ENCODE measurements at places on chromosomes 3 and 15.

DNA sequence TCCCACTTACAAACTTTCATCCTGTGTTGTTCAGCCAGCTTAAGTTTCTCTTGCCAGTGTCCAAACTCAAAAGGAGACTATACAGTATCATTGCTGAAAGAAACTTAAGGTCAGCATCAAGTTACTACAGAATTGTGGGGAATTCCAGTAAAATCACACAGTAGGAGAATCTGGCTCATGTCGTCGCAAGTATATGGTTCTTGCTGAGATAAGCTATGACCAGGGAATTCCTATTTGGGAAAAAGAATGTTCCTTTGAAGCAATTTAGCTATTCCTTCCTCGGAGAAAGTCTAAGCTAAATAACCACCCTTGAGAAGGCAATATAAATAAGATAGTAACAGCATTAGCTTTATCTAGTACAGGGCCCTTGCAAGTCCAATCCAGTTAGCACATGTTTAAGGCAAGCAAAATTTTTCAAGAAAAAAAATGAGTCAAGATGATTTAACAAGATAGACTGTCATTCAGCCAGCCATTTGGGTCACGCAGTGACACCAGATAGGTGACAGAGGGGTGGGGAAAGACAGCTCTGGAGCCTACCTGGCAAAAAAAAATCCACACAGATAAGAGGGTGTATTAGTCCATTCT is 78.2 kb upstream of the THBS1 start:
- DNase-seq, result no peak

DNA sequence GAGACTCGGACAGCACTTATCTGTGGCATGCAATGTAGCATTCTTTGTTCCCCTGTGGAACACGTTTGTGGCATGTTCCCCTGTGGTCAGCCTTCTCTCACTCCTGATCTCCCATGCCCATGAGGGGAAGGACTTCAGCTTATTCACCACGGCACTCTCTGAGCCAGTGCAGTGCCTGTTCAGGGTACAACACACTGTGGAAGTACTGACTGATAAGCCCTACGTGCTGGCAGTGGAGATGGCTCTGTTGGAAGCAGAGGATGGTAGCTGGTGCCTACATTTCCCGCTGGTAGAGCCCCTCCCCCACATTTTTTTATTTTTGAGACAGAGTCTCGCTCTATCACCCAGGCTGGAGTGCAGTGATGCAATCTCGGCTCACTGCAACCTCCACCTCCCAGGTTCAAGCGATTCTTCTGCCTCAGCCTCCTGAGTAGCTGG is 43.5 kb upstream of the ETV5 start:
- DNase-seq, result no peak

DNA sequence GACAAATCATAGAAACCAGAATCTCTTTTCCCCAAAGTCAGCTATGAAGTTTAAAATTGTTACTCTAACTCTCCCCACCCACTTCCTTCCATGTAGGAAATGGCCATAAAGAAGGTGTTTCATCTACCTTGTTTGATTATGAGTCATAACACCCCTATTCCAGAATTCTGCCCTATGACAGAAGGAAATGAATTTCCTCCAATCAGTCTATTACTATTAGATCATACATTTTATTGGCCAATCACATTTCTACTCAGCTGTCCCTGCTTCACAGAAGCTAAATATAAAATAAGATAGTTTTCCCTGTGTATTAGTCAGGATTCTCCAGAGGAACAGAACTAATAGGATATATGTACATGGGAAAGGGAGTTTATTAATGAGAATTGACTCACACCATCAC is 102.1 kb downstream of the TGFBR2 start:
- DNase-seq, result no peak

- no peak for DNase-seq
Measured at GRCh38 chr15:93319121-93319814, 230.3 kb upstream of the RGMA start.

GRCh38 chr15:33737687-33738601 is 230.4 kb upstream of the CHRM5 start:
- DNase-seq, result peak; percentile 57

DNA sequence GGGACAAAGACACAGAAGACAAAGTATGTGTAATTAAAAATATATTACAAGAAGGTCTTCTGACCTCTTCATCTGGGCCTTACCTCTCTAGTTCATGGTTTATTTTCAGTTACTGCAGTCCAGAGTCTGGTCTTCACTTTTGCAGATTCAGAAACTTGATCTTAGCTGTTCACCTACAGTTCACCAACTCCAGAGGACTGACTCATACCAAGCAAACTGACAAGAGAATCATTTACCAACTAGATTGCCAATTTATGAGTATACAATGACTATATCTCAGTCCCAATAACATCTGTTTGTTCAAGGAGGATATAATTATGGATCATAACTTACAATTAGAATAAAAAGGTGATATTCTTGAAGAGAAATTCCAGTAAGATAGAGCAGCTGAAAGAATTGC is 9.0 kb downstream of the P2RY1 start:
- DNase-seq, result no peak

DNA sequence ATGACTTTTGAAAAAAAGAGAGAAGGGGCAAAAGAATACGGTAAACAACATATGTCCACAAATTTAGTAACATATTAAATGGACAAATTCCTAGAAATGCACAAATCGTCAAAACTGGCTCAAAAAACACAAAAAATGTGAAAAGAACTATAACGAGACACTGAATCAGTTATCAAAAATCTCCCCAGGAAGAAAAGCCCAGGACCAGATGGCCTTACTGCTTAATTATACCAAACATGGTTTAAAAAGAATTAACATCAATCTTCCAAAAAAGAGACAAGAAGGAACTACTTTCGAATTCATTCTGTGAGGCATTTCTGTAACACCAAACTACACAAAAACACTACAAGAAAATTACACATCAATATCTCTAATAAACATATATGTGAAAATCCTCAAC is 117.4 kb downstream of the STAG1 start:
- no peak for DNase-seq

GRCh38 chr3:194930377-194931204 is 244.9 kb downstream of the FAM43A start:
- DNase-seq, result no peak

DNA sequence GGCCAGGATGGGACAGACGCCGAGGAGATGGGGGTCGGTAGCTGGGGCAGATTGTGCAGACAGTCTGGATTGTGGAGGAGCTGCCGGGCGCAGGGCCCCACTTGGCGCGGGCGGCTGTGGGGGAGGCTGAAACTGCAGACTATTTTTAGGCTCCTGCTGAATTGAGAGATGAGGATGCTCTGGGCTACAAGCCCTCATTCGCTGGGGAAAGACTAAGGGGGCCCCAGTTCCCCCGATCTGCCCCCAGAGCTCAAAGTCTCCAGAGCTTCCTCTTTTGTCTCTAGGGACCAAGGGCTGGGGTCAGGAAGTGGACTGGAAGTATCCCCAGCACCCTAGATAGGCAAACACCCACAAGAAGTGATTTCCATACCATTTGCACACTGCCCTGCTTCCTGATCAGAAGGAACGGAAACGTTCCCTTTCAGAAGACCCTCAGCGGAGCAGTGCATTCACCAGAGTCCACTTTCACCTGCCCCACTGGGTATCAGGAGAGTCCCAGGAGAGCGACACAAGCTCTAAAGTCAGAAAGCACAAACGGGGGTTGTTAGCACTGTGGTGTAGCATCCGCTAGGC is 29.7 kb downstream of the SEMA7A start:
- DNase-seq, result no peak

- no peak for DNase-seq
Measured at GRCh38 chr15:31222773-31223341, 103.8 kb upstream of the KLF13 start.

DNA sequence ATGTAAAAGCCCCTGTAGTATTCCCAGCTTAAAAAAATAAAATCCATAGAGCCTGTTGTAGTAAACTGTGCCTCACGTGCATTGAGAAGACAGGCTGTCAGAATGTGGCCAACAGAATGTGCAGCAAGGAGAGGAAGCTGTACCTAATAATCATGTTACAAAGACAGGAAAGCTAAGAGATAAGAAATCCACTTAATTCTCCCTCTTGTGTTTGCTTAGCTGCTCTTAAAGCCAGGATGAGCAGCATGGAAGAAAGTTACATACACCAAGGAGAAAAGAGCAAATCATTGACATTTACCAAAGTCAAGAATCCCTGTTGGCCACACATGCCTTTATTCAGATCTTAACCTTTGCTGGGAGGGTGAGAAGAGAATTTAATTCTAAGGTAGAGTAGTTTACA is 85.9 kb downstream of the TNIK start:
- DNase-seq, result no peak

- DNase-seq, result no peak
Measured at GRCh38 chr15:75054172-75054897, 30.9 kb downstream of the PPCDC start.

DNA sequence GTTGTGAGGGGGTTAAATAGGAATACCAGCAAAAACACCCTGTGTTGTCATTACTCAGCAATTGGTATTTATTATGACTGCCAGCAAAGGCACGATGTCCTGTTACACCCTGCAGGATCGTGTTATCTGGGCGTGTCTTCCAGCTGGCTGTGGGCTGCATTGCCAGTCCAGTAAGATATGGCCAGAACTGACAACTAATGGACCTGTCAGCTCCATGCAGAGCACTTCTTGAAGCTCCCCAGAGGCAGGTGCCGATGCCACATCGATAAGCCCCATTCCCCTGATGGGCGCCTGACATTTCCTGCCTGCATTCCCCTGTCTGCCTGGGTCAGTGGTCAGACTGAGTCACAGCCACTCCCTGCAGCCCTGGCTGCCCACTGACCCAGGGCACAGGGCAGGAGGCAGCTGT is 79.7 kb upstream of the RASGRF1 start:
- no peak for DNase-seq

- DNase-seq, result no peak
Measured at GRCh38 chr15:39787479-39787878, 4.8 kb upstream of the FSIP1 start.

- DNase-seq, result no peak
Measured at GRCh38 chr3:141242377-141243092, 10.9 kb downstream of the PXYLP1 start.

DNA sequence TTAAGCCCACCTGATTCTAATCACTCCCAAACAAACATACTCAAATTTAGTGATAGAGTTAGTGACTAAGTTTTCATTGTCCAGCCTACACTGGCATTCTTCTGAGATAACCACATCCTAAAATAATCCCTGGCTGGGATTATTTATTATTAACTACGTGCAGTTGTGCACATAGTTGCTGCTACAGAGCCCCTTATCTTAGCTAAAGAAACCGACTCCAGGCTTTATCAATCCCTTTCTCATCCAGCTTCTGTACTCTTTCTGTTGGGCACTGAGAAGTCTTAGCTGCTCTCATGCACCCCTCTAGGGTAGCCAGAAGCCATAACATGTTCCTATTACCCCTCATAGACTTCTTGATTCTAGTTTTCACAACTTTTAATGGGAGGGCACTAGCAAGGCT is 208.7 kb downstream of the MBNL1 start:
- DNase-seq, result no peak

DNA sequence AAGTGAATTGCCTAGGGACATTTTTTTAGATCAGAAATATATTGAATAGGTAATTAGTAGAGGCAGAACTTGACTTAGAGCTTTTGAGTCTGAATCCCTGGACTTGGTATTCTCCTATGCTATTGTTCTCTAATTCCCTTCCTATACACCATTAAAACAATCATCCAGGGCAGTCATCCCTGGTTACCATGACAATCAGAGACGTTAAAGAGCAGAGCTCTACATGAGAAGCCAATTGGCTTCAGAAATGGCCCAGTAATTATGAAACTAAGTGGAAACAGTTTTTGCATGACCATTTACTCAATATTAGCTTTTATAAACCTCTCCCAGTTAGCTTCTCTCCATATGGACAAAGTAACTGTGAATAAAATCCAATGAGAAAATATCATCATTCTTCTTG is 182.1 kb upstream of the TP63 start:
- DNase-seq, result no peak

DNA sequence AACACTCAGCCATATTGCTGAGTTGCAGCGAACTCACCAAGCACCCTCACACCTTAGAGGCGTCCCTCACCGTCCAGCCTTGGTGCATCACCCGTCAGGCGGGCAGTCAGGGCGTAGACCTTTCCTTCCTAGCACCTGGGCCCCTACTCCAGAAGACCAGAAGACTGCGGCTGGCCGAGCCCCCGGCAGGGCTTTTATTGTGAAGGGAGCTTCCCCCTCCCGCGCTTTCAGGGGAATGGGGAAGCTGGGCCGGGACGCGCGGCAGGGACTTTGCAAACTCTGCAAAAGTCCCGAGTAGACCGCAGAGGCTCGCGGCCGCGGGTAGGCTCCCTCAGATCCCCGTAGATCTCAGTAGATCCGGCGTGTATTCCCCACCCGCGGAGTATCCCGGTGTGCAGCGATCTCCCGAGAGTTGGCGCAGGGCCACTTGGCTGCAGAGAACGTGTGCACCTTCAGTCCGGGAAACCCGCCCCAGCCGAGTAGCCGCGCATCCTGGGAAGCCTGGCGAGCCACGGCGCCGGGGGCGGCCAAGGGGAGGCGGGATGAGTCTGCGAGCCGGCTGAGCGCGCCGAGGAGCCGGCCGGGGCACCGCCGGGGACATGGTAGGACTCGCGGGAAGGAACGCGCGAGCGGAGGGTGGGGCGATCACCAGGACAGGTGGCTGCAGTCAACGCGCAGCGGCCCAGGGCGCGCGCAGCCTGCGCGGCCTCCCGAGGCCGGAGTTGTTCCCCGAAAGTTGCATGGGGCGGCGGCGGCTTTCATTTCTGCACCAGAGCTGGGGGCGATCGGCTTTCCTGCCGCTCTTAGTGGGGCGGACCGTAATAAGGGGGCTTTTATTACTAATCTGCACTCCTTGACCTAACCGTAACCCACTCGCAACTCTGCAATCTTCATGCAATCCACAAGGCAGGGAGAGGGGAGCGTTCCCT is at the start of gene GASK1A:
TSS of gene GASK1A (plus strand) at position 268 of the 929 bp plus-strand sequence. CDS start at position 600, 332 bp downstream.
- DNase-seq, result peak; percentile 62

DNA sequence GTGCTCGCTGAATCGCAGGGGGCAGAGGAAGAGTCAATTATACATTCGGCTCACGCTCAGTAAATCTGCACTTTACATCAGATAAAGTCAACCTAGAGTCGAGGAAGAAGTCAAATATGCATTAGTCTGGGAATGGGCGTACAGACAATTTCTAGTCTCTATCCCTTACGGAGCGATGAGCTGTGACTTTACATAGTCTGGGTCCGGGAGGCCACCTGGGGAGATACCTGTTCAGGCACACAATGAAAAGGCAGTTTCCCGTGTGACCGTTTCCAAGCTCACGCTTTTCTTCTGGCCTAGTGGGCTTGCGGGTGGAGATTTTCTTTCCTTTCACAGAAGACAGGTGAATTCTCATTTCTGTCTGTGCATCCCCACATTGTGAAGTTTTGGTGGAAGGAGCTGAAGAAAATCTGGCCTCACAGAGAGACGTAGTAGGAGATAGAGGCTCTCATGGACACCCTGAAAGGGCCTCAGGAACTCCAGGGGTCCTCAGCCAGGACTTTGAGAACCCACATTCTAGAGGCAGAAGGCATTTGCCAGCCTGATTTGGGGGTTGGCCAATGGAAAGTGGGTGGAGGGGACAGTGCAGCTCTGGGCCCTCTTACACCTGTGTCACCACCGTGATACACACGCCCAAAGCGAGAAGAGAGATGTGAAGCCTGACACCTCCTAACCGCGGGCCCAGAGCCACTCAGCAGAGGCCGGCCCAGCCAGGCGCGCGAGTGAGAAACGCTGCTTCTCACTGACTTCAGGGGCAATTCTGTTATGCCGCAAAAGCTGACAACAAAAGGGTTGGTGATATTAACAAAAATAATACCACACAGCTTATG is 10.7 kb upstream of the OCA2 start:
- no peak for DNase-seq

- DNase-seq, result no peak
Measured at GRCh38 chr3:115111632-115112031, 35.5 kb downstream of the ZBTB20 start.

All from HEK293T (cell line).